ENCODE measurements at places on chromosomes 6 and 20. TPM values are rescaled to one million over a fixed set of nuclear protein-coding genes. Genes with fewer than 3 reads are reported as not detected.

DNA sequence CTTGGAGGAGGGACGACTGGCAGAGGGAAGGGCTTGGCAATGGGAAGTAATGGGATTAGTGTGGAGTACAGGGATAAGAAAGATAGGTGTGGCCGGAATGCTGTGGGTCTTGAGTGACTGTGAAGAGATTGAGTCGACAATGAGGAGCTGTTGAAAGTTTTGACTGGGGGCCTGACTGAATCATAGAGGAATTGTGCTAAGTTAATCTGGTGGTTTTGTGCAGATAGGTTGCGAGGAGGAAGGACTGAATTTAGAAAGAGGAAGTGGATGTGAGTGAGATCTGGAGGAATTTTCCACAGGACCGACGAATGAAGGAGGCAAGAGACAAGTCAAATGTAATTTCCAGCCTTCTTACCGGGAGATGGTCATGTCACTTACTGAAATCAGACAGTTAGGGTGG is 143.9 kb upstream of the RALGAPA2 start:
- H3K36me3 ChIP-seq = no peaks in the 10 kb centered on the region
- H3K4me3 ChIP-seq = no peak overlapping the region
- H3K4me1 ChIP-seq = no peaks in the 10 kb centered on the region
- no peak for DNase-seq
- no peak overlapping the region for H3K27ac ChIP-seq

GRCh38 chr6:24768361-24768760 is 6.4 kb upstream of the GMNN start:
- no peak for DNase-seq
- H3K36me3 ChIP-seq = no peaks in the 10 kb centered on the region
- H3K4me3 ChIP-seq = no peak overlapping the region
- H3K27me3 ChIP-seq = no peaks in the 10 kb centered on the region
- H3K27ac ChIP-seq = no peak overlapping the region

- no peak overlapping the region for H3K27ac ChIP-seq
- H3K27me3 ChIP-seq = no peaks in the 10 kb centered on the region
- DNase-seq = no peak
- no peak overlapping the region for H3K4me3 ChIP-seq
- H3K36me3 ChIP-seq = no peaks in the 10 kb centered on the region
- no peaks in the 10 kb centered on the region for H3K4me1 ChIP-seq
Observed at GRCh38 chr6:96760153-96760687, 77.1 kb downstream of the GPR63 start.

Gene TAGAP
- total RNA-seq = 1.4 TPM

GRCh38 chr6:63943826-63944225 is 308.2 kb downstream of the PHF3 start:
- no peaks in the 10 kb centered on the region for H3K4me1 ChIP-seq
- H3K4me3 ChIP-seq = no peak overlapping the region
- no peaks in the 10 kb centered on the region for H3K27me3 ChIP-seq
- H3K36me3 ChIP-seq = no peaks in the 10 kb centered on the region
- no peak for DNase-seq

GRCh38 chr6:134983823-134984222 is 33.9 kb upstream of the ALDH8A1 start:
- H3K4me3 ChIP-seq = no peak overlapping the region
- no peak overlapping the region for H3K27ac ChIP-seq
- peaks cover 3% of the 10 kb centered on the region for H3K27me3 ChIP-seq
- H3K36me3 ChIP-seq = no peaks in the 10 kb centered on the region
- H3K4me1 ChIP-seq = no peaks in the 10 kb centered on the region
- no peak for DNase-seq

GRCh38 chr6:83474309-83474708 is 38.0 kb upstream of the PRSS35 start:
- no peaks in the 10 kb centered on the region for H3K4me1 ChIP-seq
- H3K27me3 ChIP-seq = no peaks in the 10 kb centered on the region
- no peak overlapping the region for H3K4me3 ChIP-seq
- no peak for DNase-seq
- H3K27ac ChIP-seq = no peak overlapping the region

DNA sequence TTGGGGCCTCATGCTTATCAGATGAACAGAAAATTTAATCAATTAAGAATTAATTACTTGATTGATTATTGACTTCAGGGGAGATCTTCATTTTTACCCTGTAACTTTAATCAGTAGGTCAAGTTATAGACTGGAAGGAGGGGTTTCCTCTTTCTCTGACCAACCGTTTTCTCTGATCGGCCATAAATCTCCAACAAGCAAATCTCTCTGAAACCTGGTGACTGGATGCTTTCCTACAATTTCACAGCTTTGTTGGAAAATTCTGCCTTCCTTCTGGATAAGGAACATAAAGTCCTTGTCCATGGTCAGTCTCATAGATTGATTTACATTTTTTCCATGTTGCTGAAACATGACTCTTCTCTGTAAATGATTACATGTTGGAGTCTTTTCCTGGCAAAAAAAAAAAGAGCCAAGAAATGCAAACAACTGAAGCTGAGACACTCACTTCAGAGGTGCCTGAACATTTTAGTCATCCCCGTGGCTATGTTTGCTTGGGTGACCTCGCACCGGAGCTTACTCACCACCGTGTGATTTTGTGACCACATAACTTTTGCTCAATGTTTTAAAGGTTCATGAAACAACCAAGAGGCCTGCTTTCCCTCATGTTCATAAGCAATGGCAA is 31.0 kb downstream of the IRF4 start:
- no peaks in the 10 kb centered on the region for H3K27me3 ChIP-seq
- no peaks in the 10 kb centered on the region for H3K36me3 ChIP-seq
- H3K4me3 ChIP-seq = no peak overlapping the region
- H3K4me1 ChIP-seq = no peaks in the 10 kb centered on the region
- no peak for DNase-seq

Gene MICA
- total RNA-seq = 15.8 TPM

Gene SYCP2L
- total RNA-seq = 2.0 TPM

Gene RALY
- 124 TPM for total RNA-seq

Gene TNFAIP3
- 99.5 TPM for total RNA-seq

DNA sequence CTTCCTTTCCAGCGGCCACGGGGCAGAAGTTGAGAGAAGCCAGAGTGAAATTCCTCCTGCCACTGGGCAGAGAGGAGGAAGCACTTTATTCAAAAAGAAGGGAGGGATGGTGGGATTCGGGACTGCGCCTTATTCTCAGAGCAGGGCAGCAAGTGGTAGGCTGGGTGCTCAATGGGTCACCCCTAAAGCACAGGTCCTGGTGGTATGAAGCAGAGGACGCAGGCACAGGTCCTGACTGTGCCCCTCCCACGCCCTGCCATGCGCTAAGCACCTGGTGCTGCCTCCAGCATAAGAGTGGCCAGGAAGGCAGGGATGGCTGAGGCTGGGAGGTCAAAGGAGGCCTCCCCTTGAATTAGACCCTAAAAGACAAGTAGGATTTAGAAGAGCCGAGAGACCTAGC is 4.9 kb upstream of the GRM4 start:
- peaks cover 3% of the 10 kb centered on the region for H3K4me1 ChIP-seq
- H3K27ac ChIP-seq = no peak overlapping the region
- no peak overlapping the region for H3K4me3 ChIP-seq
- no peaks in the 10 kb centered on the region for H3K27me3 ChIP-seq
- DNase-seq = no peak

Gene SPEF1
- not detected for total RNA-seq

DNA sequence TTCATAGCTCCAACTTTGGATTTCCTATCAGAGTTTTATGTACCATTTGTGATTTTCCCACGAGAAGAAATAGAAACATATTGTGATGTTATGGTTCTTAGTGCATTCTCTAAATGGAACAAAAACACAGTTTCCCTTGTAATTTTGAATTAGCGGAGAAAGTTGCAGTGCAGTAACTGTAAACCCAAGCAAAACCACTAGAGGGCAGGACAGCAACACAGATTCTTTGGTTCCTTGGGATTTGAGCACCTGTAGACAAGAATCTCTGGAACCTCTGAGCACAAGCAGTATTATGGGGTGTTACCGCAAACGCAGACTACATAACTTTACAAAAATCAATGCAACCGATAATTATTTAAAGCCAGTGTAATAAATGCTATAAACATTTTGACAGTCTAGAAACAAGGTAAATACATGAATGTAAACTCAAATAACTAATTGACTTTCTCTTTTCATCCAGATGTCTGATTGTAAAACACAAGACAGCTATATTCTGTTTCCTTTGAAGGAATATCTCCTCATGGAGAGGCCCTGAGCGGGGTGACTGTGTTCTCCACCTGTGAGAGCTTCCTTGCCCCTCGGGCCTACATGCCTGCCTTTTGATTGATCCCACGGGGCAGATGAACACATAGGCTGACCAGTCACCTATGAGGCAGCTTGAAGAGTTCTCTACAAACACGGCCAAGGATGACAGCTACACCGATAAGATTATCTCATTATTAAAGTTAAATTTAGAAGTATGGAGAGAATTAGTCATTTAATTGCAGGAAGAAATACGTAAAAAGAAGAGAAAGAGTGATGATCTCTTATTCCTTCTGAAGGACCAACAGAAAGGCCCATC is 67.5 kb upstream of the COL21A1 start:
- no peak overlapping the region for H3K27ac ChIP-seq
- no peak overlapping the region for H3K4me3 ChIP-seq
- no peaks in the 10 kb centered on the region for H3K4me1 ChIP-seq

DNA sequence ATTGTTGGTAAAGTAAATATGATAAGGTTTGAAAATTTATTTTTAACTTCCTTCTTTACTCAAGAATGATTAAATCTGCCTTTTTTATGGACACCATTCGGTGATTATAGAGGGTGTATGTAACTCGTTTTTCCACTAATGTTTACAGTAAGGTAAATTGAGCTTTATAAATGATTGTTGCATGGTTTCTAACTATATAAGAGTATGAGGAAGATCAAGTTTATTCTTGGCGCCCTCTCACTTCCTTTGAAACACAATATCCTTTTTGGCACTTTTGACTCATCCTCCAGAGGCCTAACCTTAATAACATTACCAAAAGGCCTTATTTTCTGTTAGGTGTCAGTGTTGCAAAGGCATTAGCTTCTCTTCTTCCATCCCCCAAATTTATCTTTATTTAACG is 41.8 kb upstream of the MTRF1L start:
- DNase-seq = no peak
- no peak overlapping the region for H3K27ac ChIP-seq
- no peaks in the 10 kb centered on the region for H3K36me3 ChIP-seq
- H3K4me1 ChIP-seq = no peaks in the 10 kb centered on the region
- H3K4me3 ChIP-seq = no peak overlapping the region

DNA sequence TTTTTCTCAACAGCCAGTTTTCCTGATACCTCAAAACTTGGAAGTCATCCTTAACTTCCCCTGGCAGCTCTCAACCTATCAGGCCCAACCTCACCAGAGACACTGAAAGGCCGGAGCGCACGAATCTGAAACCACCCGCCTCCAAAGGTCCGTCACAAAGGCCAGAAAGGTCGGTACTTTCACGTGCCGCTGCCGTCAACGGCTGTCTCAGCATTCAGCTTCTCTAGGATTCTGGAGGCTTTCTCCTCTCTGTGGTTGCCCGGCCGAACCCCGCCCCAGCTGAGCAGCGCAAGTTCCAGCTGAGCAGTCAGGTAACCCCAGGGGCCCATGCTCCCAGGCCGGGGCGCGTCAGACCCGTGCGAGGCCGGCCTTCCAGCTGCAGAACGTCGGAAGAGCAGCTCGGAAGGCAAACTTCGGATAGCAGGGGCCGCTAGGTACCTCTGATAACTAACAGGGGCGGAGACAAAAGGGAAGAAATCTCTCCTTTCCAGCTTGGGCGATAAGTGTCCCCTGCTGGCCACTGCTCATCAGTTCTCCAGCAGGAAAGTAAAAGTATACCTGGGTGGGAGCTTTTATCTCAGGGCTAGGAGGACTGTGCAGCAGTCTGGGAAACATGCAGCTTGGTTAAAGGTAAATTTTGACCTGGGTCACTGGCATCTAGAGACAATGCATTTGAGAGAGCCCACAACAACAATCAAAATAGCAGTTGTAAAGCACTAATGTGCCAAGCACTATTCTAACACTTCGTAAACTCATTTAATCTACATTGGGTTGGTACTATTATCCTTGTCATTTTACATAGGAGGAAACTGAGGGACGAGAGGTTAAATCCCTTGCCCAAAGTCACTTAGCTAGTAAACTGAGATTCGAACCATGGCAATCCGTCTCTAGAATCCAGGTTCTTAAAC is 16.1 kb downstream of the ZSCAN12 start:
- no peaks in the 10 kb centered on the region for H3K36me3 ChIP-seq
- H3K27me3 ChIP-seq = no peaks in the 10 kb centered on the region
- H3K27ac ChIP-seq = no peak overlapping the region
- no peaks in the 10 kb centered on the region for H3K4me1 ChIP-seq

Gene NDUFAF4
- 25.5 TPM for total RNA-seq

Gene HFE
- 3.6 TPM for total RNA-seq

DNA sequence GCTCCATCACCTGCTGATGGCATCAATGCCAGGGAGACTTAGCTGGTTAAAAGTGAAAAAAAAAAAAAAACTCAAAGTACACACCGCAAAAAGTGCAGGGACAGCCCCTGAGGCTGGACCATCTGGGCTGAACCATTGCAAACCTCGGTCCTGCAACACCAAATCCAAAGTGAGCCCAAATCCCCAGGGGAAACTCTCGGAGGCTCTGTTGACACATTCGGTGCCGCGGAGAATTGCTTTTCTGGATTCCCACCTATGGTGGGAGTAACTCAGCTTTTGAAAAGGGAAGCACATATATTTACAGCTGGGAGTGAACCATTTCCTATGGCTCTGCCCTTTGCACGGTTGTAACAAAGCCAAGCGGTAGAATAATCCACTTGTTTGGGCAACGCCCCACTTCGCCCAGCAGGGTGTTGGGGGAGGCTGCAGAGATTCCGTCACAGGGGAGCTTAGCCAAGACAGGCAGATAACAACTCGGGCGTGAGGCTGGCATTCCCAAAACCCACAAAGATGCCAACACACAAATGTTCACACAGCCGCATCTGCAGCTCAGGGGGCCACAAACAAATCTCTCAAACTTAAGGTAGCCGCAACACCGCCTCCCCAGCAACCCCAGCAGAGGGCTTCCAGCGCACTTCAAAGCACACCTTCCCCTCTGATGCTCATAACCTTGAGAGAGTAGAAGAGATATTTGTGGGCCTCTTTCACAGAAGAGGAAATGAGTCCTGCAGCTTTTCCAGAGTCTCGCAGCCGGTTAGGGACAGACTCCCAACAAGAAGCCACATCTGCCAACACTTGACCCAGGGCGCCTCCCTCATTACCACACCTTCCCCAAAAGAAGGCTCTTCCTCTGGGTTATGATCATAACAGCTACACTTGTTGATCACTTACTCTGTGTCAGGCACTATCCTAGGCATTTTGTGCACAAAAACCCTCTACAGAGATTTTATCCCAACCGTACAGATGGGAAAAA is 11.4 kb downstream of the ZC3H12D start:
- no peak for DNase-seq
- H3K27ac ChIP-seq = no peak overlapping the region
- H3K4me3 ChIP-seq = no peak overlapping the region
- no peaks in the 10 kb centered on the region for H3K27me3 ChIP-seq
- H3K36me3 ChIP-seq = no peaks in the 10 kb centered on the region

GRCh38 chr6:42304053-42304712 is 86.5 kb upstream of the MRPS10 start:
- H3K4me1 ChIP-seq = peaks cover 9% of the 10 kb centered on the region
- no peak overlapping the region for H3K4me3 ChIP-seq
- no peaks in the 10 kb centered on the region for H3K27me3 ChIP-seq
- no peaks in the 10 kb centered on the region for H3K36me3 ChIP-seq

Gene LST1
- 5.2 TPM for total RNA-seq

Data from ovary (tissue), 10 donors.